AG09319 (cell line): ENCODE measurements at places on chromosomes 6 and 20.
A peak's percentile ranks its signal among the peaks of the same experiment; 100 is the strongest.

DNA sequence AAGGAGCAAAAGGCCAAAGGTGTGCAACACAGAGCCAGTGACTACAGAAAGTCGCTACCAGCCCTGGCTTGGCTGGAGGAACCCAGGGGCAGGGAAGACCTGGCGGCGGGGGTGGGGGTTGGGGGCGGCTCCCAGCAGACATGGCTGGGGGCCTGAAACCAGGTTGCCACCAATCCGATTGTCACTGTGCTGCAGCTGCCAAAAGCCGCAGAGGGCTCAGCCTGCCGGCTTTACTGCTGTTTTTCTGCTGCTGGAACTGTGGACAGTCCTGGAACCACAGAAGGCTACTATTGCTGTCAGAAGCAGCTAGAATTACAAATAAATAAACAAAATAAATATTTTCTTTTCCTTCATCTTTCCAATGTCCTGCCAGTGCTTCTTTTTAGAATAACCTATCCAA, 25.7 kb upstream of the OGFRL1 start:
- DNase-seq = no peak

DNA sequence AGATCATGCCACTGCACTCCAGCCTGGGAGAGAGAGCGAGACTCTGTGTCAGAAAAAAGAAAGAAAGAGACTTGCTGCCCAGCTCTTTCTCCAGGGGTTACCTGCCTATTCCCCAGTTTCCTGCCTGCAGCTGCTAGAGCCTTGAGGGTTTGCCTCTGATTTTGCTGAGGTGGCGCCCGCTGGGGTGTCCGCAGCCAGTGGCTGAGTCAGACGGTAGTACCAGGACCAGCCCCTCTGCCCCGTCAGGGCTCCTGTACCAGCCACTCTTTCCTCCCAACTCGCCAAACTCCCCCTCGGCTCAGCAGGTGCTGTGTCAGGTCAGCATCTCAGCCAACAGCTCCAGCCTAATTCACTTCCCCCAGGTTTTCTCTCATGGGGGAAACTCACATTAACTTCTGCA, 7.4 kb upstream of the LSM14B start:
- DNase-seq = no peak

DNA sequence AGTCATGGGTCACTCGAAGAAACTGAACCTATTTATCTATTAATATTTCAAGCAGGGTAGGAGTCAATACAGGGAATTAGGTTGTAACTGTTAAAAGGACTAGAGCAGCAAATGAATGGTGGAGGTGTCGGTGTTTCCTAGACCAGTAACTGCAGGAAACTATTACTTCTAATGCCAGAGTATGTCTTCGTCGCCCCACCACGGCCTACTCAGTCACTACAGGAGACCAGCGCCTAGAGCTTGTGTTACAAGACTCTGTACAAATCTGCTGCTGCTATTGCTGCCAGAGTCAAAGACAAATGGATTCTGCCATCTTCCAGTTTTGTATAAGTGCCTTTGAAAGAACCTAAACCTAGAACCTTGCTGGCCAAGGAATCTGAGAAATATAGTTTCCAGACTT, 343.9 kb downstream of the SOX4 start:
- DNase-seq = no peak

- DNase-seq = no peak
Observed at GRCh38 chr6:28635547-28636158, 110.0 kb downstream of the GPX5 start.

DNA sequence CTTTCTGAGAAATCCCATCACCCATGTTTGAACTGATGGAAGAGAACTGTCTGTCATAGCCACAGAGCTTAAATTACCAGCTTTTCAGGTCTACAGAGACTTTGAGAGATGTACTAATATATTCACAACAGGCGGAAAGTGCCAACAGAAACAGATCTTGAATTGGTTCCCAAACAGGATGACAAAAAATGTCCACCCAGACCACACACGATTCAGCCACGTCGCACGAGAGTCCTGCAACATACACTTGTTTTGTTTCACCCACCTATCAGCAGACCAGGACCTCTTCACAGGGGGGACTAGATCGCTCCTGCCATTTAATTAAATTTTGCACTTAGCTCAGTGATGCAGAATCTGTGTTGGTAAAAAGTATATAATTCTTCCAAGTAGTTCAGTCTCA, 187.1 kb upstream of the CEP162 start:
- DNase-seq = no peak

- no peak for DNase-seq
Observed at GRCh38 chr20:55888685-55889084, 116.6 kb downstream of the CBLN4 start.

GRCh38 chr6:44176762-44177509, 18.3 kb downstream of the CAPN11 start:
- no peak for DNase-seq

- no peak for DNase-seq
Observed at GRCh38 chr20:4894409-4894808, 106.9 kb downstream of the SLC23A2 start.

DNA sequence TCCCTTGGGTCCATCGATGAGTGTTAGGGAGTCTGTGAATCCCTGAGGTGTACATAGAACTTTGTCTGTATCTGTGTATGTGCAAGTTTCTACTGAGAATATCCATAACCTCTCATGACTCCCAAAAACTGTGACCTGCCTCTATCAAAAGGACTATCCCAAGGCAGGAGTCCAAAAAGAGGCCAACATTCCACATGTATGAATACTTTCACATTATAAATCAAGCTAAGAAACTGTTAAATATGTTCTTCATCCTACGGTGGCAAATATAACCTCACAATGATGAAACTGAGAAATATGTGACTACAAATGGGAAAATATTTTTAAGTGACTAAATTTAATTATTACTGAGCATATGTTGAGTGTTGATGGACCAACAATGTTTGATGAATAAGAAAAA, 16.1 kb upstream of the STX11 start:
- no peak for DNase-seq

- DNase-seq = no peak
Observed at GRCh38 chr6:129236001-129236517, 353.1 kb downstream of the LAMA2 start.

GRCh38 chr6:166325383-166326042, 16.8 kb downstream of the SFT2D1 start:
- DNase-seq = no peak

GRCh38 chr6:151325075-151326050, 66.0 kb downstream of the ZBTB2 start:
- DNase-seq = peak; percentile 42

- DNase-seq = no peak
Observed at GRCh38 chr6:143784316-143784715, 58.8 kb upstream of the LTV1 start.

- DNase-seq = no peak
Observed at GRCh38 chr6:101932704-101933103, 539.2 kb downstream of the GRIK2 start.

GRCh38 chr20:51199920-51200319, 177.0 kb upstream of the KCNG1 start:
- no peak for DNase-seq

GRCh38 chr20:4095639-4096038, 80.3 kb upstream of the RNF24 start:
- DNase-seq = no peak

GRCh38 chr6:53731866-53732636, 62.8 kb upstream of the LRRC1 start:
- DNase-seq = no peak

DNA sequence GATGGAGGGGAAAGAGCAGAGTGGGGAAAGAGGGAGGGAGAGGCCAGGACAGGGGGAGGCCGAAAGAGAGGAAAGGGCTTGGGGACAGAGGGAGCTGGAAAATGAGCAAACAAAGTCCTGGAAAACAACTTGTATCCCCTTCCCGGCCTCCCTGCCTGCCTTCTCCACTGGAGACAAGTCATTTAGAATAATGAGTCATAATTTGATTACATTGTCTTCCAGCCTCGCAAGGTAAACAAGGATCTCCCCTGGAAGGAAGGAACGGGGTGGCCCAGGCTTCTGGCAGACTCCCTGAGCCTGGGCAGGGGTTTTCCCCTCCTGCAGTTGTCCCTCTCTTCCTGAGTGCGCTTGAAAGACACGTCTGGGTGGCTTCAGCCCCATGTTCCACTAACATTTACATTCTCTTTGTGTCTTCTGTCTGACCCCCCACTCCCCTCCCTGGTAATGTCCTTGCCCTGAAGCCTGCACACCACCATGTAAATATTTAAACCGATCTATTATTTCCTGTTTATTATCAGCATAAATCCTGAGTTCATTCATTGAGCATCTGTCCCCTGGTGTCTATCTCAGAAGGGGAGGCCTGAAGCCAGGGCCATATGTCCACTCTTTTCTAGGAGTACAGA, 12.1 kb upstream of the MRPS18A start:
- no peak for DNase-seq

DNA sequence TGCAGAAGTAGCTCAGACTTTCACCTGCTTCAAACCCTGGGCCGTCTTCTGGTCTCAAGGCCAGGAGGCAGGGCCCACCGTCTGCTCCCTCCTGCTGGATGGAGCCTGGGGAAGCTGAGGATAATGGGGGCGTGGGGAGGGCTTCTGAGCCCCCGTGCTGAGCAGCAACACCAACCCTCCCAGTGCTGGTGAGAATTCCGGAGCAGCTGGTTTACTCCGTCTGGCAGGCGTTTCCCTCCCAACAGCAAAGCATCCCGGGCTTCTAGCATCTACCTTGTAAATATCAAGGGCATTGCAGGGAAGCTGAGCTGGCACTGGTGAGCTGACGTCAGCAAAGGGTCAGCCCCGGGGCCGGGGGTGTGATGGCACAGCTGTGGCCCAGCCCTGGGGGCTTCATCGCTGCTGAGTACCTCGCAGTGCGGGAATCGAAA, 16.8 kb upstream of the CHRNA4 start:
- DNase-seq = no peak

GRCh38 chr6:95280686-95281273, 296.6 kb upstream of the MANEA start:
- DNase-seq = no peak

DNA sequence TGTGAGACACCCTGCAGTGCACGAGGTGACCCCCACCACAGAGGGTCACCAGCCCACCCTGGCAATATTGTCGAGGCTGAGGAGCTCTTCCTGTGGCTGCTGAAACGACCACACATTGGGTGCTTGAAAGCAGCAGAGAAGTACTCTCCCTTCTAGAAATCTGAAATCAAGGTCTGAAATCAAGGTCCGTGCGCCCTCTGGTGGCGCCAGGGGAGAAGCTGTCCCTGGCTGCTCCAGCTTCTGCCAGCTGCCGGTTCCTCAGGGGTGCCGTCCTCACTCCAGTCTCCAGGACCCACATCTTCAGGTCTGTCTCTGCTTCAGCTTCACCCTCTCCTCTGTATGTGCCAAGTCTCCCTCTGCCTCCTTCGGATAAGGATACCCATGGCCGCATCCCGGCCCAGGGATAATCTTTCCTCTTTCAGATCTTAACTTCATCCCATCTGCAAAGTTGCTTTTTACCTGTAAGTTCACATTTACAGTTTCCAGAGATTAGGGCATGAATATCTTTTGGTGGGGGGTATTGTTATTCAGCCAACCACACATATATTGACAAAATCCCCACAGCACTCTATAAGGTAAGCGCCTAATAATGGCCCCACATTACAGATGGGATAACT, 108.3 kb upstream of the PHACTR3 start:
- DNase-seq = no peak

DNA sequence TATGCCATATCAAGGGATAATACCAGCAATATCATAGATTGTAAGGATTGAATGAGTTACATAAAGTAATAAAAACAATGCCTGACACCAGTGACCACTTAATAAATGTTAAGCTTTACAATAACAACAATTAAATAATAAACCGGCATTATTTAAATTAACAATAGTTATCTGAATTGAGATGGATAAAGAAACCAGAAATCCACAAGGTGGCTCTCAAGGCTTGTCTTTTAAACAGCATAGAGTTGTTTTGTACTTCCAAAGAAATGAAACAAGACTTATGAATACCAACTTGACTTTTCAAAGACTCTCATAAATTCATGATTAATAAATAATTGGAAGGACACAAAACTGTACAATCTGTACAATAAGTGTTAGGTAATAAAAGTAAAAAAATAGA, 203.1 kb downstream of the ASCC3 start:
- DNase-seq = no peak

DNA sequence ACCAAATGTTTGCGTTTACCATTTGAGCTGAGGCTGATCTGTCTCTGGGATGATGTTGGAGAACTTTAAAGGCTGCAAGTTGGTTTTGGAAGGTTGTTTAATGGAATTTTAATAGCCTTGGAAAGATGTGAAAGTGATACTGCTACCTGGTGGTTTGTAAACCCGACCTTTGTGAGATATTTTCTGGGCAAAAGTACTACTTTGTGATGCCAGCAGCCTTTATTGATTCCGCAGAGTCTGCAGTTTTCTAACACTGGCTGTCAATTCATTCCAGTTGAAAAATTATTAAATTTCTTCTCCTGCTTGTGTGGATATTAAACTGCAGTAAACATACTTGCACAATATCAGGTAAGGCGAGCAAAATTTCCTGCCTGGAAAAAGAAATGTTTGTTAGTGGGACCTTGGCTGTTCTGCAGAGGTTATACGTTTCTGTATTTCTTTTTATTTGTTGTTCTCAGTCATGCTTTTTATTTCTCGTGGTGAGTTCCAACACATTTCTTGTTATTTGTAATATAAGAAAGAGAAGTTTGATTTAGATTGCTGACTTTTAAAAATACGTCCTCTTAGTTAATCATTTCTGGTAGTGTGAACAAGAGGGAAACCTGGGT, 322.5 kb downstream of the CDKAL1 start:
- no peak for DNase-seq

DNA sequence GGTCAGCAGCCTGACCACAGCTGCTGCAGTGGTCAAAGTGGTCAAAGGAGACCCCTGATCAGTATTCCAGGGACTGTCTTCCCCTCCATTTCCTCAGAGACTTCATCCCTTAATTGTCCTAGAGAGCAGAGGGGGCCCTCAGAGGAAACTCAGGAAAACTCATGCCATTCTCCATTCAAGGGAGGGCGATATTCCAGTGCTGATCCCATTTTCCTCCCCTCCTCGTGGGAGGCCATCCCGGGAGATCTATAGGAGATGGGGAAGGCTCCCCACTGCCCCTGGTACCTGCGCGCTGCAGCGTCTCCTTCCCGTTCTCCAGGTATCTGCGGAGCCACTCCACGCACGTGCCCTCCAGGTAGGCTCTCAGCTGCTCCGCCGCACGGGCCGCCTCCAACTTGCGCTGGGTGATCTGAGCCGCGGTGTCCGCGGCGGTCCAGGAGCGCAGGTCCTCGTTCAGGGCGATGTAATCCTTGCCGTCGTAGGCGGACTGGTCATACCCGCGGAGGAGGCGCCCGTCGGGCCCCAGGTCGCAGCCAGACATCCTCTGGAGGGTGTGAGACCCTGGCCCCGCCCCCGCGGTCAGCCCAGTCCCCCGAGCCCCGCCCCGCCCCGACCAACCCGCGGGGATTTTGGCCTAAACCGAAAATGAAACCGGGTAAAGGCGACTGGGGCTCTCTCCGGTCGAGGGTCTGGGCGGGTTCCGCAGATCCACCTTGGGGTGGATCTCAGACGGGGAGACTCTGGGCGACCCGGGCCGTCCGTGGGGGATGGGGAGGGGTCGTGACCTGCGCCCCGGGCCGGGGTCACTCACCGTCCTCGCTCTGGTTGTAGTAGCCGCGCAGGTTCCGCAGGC, 878 bp downstream of the HLA-C start:
- DNase-seq = no peak
